Activated T-cell treated with anti-CD3 and anti-CD28 coated beads, Interleukin-2, amount 50 U/mL, for 1 hour (primary cell): ENCODE measurements at places on chromosomes 4 and X.

GRCh38 chrX:9475984-9476383, 11.1 kb downstream of the TBL1X start:
- DNase-seq, result no peak

- no peak for DNase-seq
These were observed 65.2 kb downstream of the MTHFD2L start for GRCh38 chr4:74223098-74223497.

- no peak for DNase-seq
These were observed 204.3 kb upstream of the HCCS start for GRCh38 chrX:10906866-10907265.

GRCh38 chr4:99918656-99919055, 24.4 kb upstream of the LAMTOR3 start:
- DNase-seq, result no peak

DNA sequence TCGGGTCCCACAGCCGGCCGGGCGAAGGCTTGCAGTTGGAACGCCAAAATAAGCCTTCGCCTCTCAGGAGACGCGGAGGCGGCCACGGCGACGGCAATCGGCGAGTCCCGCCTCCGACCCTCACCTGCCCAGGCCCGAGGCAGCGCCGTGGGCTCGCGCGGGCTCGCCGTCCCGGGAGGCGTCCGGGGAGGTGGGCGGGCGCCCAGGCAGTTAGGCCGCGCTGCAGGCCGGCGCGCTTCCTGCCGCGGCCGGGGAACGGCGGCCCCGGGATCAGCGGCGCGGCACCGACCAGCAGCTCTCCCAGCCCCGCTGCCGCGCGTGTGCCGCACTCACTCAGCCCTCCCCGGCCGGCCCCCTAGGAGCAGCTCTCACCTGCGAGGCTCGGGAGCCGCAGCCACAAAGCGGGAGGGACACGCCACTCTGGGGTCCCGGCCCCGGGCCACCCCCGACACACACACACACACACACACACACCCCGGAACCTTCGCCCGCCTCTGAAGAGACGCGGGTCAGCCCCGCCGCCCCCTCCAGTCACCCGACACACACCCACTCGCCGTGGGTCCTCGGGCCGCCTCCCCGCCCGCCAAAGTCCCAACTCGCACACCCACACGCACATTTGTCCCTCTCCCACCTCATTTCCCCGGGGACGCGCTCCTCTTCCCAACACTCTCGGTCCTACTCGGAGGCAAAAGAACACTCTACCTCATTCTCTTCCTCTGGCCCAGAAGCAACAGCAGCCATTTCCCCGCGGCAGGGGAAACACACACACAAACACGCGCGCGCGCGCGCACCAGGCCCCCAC, at the start of gene CNOT6L:
Gene CNOT6L (minus strand): TSS at position 767 of the 802 bp plus-strand sequence. CDS start 60 bp downstream, at position 707.
- DNase-seq, result peak; percentile 87

- DNase-seq, result no peak
These were observed 213.7 kb upstream of the PPARGC1A start for GRCh38 chr4:24103434-24104157.

DNA sequence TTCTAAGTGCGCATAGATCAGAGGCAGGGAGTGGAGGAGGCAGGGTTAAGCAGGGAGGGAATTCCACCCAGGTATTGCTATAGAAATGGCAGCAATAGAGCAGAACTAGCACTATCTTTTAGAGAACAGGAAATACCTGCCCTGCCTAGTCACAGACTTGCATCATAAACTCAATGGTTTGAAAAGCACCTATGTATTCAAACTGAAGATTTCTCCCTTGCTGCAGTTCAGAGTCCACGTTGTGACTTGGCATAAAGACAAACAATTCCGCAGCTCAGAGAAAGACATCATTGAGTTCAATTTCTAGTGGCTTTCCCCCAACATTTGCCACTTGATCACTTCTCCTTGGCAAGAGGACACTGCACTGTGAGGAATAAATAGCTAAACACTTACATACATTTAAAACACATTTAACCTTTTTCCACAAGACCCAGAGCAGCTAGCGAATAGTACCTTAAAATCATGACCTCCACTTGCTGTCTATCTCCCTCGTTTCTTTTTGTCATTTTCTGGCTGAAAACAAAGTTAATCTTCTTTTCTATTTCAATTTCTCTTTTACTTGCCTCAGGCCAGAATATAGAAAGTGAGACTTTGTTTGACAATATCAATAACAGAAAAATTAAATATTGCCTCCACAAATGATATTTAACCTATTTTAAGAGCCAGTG, 42.4 kb downstream of the SLC7A11 start:
- no peak for DNase-seq

DNA sequence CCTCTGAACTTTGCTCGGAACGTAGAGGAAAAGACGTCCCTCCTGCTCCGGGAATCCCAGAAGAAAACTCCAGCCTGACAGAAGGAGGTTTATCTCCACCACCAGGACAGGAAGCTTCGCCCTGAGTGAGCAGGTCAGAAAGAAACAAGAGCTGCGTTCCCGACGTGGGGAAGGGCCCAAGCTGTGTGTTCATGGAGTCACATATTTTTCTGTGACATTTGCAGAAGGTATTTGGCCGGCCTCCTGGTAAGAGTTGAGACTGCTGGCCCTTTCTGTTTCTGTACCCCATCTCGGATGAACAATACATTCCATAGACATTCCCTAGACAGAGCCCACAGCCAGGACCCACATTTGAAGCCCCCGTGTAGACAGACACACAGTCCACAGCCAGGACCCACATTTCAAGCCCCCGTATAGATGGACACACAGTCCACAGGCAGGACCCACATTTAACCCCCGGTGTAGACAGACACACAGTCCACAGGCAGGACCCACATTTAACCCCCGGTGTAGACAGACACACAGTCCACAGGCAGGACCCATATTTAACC, 230.8 kb downstream of the SHOX start:
- DNase-seq, result no peak

GRCh38 chrX:71118985-71119535, 664 bp downstream of the MED12 start:
- DNase-seq, result no peak

GRCh38 chr4:151165205-151166000, 66.0 kb downstream of the RPS3A start:
- DNase-seq, result no peak

DNA sequence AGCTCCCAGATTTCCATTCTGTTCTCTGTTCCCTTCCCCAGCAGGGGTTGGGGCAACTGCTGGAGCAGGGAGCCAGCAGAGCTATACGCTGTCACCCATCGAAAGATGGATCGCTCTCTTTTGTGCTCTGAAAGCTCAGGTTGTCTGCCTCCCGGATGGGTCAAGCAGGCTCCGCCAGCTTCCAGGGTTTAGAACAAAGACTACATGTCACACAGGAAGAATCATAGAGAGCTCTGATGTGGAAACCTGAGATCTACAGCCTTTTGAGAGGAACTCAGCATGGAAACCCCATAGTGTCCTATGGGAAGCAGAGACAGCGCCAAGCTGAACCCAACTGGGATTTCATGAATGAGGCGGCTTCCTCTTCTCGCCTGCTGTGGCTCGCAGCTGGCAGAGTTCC, 205.4 kb downstream of the HS3ST1 start:
- DNase-seq, result no peak

- no peak for DNase-seq
These were observed 123.2 kb upstream of the FAM9C start for GRCh38 chrX:13167481-13168231.

- no peak for DNase-seq
These were observed 90.7 kb downstream of the CLDN22 start for GRCh38 chr4:183229397-183229796.

GRCh38 chr4:180336494-180337090, 1906.6 kb upstream of the TENM3 start:
- DNase-seq, result no peak

- no peak for DNase-seq
These were observed 17.5 kb upstream of the GYG2 start for GRCh38 chrX:2811271-2811670.

GRCh38 chr4:101037938-101038413, 309.4 kb downstream of the PPP3CA start:
- DNase-seq, result no peak

DNA sequence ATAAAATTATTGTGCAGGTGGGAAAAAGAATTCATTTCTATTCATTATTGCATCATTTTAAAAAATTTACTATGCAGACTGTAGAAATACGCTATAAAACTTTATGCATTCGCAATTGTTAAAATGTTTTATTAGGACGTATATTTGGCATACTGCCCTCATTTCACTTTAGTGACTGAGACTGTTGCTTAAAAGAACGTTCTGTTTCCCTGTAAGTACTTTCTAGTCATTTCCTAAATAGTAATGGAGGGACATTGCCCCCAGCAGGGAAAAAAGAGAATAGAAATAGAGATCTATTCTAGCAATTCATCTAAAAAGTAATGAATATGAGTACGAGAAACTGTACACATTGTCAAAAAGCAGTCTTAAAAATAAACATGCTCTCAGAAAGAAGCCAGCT, 1295.8 kb upstream of the TENM3 start:
- no peak for DNase-seq

DNA sequence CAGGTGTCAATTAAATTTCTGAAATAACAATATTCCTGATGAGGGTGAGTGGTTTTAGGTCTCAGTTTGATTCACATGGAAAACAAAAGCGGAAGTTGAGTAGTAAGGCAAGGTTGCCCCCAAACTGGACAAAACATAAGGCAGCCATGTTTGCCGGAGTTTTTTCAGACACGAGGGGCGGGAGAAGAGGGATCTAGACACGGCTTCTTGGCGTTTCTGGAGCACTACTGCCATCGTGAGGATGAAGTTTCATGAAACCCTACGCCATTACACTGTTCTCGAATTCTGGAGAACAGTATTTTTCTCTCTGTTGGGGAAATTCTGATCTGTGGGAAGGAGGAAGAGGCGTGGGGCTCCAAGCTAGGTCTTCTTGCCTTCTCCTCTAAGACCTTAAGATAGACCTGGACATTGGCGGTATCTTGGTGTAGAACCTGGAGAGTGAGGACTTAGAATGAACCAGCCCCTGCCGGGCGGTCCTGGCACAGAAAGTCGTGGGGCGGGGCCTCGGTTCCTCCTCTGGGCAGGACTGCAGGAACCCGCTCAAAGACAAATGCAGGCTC, 160.3 kb downstream of the OR13H1 start:
- peak; percentile 84 for DNase-seq

DNA sequence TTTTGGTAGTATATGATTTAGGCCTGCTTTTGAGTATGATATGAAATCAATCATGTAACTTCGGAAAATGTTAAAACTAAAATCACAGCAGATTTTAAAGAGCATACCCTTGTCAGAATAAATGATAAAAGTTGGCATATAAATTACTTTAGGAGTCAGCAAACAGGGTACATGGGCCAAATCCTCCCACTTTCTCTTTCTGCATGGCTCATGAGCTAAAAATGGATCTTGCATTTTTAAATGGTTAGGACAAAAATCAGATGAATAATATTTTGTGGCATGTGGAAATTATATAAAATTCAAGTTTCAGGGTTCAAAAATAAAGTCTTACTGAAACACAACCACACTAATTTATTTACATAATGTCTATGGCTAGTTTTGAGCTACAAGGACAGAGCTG, 214.9 kb downstream of the GASK1B start:
- DNase-seq, result no peak

- DNase-seq, result no peak
These were observed 183.4 kb upstream of the MAP3K15 start for GRCh38 chrX:19698691-19699090.

GRCh38 chr4:3818371-3818770, 52.2 kb downstream of the ADRA2C start:
- DNase-seq, result no peak

- DNase-seq, result no peak
These were observed 1582.7 kb downstream of the STIM2 start for GRCh38 chr4:28443371-28443770.

- no peak for DNase-seq
These were observed 64.0 kb downstream of the SMAD1 start for GRCh38 chr4:145545538-145546174.

- no peak for DNase-seq
These were observed 75.4 kb upstream of the SCOC start for GRCh38 chr4:140298001-140298400.

DNA sequence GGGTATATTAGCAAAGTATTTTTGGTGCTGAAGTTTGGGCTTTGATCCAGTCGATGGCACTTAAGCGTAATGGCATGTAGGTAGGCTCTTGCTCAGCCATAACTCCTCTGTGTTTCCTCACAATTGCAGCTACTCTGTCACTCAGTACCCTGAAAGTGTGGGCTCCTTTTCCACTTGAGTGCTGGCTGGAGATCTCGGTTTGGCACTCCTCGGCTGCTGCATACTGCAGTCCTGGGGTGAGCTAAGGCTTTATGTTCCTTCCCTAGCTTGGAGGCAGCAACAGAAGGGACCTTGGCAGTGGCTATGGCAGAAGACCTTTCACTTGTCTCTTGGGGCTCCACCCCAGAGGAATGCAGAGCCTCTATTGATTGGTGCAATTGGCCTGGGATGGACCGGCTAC, 106.7 kb upstream of the GRXCR1 start:
- DNase-seq, result no peak

- DNase-seq, result no peak
These were observed 192.2 kb downstream of the FGF13 start for GRCh38 chrX:138519296-138519695.

GRCh38 chr4:112170451-112170993, 25.3 kb downstream of the FAM241A start:
- DNase-seq, result no peak

GRCh38 chrX:112941209-112941837, 100.7 kb upstream of the AMOT start:
- no peak for DNase-seq

DNA sequence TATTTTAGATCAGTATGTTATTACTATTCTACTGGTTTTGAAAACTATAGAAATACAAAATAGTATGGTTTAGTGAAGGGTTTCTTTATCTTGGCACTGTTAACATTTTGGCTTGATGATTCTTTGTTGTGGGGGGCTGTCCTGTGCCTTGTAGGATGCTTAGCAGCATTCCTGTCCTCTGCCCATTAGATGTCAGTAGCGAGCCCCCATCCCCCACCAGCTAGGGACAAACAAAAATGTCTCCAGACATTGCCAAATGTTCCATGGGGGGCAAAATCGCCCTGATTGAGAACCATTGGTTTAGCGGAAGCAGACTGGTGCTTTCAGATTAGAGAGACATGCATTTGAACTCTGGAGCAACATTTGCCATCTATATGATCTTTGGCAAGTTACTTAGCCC, 23.3 kb downstream of the SPARCL1 start:
- no peak for DNase-seq

DNA sequence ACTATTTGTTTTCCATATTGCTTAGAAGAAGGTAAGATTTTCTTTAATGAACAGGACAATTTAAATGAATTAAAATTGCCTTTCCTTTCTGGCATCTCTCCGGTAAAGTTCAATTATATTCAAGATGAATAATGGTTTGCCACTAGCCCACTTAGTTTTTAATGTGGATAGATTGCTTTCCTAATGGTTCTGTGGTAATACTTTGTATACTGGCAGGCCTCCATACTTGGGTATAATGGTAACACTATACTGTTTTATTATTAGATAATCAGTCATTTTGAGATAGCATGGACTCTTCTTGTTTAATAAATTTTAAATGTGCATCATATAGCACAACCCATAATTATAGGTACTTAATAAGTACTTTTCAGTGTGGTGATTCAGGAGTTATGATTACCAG, 89.5 kb downstream of the ELOVL6 start:
- no peak for DNase-seq
